ENCODE measurements at places on chromosomes 16 and 17.

GRCh38 chr17:15000661-15001060 lies 264.5 kb downstream of the PMP22 start:
- no peak for DNase-seq

DNA sequence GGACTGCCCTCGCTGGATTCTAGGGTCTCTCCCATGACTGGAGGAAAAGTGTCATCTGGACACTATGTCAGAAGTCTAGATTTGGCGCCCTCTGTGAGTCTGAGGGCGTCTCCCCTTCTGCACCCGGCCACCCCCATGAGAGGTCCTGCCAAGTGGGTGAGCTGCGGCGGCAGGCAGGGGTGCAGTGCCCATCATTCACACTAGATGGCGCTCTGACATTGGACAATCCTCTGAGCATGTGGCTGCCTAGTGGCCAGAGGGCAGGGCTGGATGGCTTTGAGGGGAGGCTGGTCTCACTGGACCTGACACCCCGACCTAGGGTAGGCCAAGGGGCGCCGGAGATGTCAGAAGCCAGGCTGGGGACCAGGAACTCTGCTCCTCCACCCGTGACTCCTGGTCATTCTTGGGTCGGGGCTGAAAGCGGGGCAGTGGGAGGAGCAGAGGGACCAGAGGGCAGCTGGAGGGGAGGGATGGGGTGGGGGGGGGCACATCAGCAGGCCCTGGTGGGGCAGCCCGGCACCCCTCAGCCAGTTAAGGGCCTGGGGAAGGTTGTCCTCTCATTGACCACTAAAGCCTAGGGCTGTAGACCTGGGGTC lies 28.0 kb downstream of the MRM1 start:
- peak; percentile 84 for DNase-seq

DNA sequence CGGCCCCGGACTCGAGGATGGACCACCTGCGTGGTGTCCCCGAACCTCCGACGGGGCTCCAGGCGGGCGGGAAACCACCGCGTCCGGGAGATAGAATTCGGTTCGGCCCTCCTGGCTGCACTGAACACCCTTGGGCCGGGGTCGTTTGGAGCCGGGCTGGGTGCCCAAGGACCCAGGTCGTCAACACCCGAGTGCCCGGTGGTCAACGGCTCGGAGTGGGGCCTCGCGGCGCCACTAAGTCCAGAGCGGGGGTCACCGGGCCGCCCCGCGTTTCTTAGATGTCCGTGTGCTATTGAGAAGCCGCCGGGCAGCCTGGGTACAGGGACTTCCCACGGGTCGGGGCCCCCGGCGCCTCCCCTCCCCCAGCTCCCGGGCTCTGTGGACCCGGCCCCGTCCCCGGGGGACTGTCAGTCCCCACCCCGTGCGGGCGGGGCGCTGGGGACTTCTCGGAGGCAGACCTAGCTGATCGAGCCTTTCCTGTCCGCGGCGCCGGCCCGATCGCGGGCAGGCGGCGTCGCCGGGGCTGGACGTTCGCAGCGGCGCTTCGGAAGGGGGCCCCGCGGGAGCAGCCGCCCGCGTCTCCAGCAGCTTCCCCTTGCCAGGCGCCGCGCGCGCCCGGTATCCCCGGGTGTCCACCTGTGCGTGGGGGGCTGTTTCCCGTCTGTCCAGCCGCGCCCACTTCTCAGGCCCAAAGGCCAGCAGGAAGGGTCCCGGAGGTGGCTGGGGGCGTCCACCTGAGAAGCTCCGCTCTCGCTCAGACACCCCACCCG lies 655 bp upstream of the NPTX1 start:
- DNase-seq: no peak

DNA sequence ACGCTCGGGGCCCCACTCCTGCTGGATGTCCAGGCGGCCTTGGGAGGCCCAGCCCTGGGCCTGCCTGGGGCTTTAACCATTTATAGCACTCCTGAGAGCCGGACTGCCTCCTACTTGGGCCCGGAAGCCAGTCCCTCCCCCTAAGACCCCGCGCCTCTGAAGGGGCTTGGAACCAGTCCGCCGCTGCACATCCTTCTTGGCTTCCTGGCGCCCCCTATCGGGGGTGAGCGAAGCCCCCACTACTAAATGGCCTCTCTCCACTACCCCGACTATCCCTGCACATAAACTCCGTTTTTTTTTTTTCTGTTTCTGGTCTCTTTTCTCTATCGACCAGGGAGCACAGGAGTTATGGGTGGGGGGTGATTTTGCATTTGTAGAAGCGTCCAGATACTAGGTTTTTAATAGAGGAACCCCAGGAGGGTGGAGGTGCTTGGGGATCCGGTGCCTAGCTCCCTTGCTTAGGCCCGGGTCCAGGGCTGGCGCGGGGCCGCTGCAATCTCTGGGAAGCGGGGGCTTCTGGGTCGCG lies 633 bp upstream of the NOL3 start:
- DNase-seq: no peak

GRCh38 chr17:17783825-17784656 lies 52.7 kb downstream of the SREBF1 start:
- DNase-seq: peak; percentile 63

- no peak for DNase-seq
These were observed 79.0 kb downstream of the AMFR start for GRCh38 chr16:56346131-56346890.

GRCh38 chr16:22625967-22626366 lies 115.3 kb downstream of the NPIPB5 start:
- no peak for DNase-seq

DNA sequence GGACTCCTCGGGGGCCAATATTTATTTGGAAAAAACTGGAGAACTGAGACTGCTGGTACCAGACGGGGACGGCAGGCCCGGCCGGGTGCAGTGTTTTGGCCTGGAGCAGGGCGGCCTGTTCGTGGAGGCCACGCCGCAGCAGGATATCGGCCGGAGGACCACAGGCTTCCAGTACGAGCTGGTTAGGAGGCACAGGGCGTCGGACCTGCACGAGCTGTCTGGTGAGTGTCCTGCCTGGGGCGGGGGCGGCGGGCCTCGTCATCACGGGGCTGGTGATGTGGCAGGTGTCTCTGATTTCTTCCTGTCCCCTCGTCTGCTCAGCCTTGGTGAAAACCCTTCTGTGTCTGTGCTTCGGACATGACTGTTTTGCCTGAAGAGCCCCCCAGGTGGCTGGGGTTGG lies 5.7 kb downstream of the METRNL start:
- no peak for DNase-seq

DNA sequence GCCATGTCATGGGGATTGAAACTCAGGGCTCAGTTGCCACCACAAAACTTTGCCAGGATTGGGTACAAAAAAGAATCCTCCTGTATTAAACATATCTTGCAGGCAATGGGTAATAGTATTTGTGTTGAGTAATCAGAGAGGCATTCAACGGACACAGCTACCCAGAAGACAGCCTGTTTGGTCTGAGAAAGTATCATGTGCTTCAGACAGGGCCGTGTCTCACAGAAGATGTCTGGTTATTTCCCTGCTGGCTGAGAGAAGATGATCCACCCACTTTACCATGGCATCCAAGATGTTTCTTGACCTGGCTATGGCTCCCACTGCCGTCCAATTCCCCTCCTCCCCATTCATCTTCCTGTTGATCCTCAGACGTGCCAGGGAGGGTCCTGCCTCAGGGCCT lies 304.3 kb upstream of the XYLT1 start:
- DNase-seq: no peak

DNA sequence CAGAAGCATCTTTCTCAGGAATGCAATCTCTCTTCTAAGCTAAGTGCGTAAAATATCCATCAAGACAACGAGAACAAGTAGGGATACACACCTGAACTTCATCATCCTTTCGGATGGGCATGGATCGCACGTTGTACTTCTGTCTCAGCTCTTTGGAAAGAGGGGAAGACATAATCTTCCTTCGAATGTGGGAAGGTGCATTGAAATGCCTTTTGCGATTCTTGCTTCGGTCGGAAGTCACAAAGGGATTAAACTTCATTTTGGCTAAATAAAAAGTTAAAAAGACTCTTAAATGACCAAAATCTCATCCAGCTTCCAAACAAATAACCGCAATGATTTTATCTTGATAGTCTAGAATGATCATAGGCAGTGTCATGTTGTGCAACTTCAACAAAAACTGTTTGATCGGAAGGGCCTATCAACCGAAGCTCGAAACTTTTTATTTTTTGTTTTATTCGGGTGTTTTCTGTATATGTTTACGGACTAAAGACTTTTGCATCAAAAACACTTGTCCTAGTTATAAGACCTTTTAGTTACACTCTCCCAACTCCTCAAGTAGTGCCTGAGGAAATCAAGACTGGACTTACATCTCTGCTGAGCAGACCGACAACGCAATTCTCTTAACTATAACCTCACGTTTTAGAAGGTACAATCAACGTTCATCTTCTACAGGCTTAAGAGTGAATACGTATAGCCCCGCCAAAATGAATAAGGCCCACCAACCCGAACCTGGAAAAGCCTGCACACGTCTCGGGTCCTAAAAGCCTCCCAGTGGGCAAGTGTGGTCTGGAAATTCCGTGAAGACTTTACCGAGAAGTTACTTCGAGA lies 727 bp downstream of the RPL26 start:
- no peak for DNase-seq

GRCh38 chr16:10088380-10088793 lies 93.8 kb downstream of the GRIN2A start:
- DNase-seq: no peak

DNA sequence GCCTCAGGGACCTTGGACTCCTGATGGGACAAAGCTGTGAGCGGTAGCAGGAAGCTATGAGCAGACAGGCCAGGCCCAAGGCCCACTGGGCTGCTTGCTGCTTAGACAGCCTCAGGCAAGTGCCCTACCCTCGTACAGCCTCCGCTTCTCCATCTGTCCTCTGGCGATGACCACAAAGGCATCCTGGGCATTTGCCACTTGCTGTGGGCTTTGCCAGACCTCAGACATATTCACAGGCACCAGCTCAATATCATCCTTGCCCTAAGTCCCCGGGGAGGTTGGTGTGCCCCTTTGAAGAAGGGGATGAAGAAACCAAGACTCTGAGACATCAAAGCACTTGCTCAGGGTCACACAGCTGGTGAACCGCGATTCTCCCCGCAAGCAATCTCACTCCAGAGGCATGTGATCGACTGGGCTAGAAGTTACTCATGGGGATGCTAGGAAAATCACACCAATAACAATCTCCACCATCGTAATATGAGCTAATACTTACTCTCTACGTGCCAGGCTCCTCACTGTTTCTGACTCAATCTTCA lies 21.7 kb downstream of the PPL start:
- no peak for DNase-seq

- DNase-seq: no peak
These were observed 121.4 kb downstream of the KCNJ2 start for GRCh38 chr17:70290770-70291169.

GRCh38 chr17:55411463-55411855 lies 10.2 kb downstream of the MMD start:
- DNase-seq: no peak

GRCh38 chr16:81967358-81967757 lies 43.9 kb downstream of the SDR42E1 start:
- DNase-seq: peak; percentile 26

- no peak for DNase-seq
These were observed 2.5 kb downstream of the VASN start for GRCh38 chr16:4373909-4374742.

DNA sequence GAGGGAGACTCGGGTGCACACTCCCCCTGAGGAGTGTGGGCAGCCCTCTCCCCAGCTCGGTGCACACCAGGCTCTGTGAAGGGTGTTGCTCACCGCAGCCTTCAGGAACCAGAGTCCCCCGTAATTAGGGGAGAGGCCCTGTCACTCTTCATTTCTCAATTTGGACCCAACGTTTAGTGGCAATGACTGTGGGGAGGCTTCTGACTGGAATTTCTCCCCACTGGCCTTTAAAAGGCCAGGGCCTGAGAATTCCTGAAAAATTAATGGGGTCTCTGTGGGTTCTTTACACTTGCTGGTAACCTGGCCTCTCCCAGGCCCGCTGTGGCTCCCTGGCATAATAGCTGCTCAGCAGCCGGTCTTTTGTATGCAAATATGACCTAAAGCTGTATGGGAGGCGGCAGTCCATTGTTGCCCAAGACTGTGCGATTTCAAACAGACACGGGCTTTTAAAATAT lies 209.7 kb downstream of the MSI2 start:
- DNase-seq: no peak

DNA sequence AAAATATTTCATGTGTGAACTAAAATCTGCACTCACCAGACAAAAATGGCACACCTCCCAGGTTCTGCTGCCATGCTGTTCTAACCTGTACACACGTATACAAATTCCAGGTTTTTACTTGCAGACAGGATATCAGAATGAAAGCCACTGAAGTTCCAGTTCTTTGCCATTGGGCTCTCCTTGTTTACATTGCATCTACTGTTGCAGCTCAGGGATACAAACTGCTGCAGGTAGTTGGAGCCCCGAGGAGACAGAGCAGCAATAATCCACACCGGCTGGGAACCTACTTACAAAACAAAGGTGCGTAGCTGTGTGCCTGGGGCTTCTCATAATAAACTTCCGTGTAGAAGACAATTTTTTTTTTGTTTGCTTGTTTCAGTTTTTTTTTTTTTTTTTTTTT lies 59.6 kb downstream of the HAPSTR1 start:
- no peak for DNase-seq

- no peak for DNase-seq
These were observed 2.6 kb upstream of the OMG start for GRCh38 chr17:31299624-31300023.

DNA sequence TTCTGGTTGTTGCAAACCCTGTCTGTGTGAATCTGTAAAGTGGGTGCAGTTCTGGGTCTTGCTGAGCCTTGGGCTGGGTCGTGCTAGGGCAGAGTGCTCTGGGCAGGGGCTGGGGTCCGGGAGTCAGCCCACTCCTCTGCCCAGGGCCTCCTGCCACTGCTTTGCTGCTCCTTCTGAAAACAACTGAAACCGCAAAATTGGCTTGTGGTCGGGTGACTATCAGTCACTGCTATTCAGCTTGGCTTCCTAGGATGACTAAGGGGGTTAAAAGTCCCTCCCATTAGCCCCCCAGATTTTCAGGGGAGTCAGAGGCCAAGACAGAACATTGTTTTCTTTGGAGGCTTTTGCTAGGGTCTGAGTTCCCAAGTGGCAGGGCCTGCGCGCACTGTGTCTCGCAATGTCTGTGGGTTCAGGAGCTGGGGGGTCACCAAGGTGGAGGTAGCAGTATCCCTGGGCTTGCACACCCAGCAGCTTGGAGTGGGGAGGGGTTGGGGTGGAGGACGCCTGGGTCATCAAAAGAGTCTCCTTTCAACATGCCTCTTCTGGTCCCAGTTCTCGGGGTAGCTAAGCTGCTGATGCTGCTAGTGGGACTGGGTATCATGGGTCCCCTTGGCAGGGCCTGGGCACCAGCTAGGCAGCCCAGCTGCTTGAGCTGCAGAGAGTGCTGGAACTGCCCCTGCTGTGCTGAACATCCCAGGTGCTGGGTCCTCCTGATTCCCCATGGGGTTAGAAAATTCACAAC lies 13.5 kb upstream of the TBX21 start:
- DNase-seq: no peak

DNA sequence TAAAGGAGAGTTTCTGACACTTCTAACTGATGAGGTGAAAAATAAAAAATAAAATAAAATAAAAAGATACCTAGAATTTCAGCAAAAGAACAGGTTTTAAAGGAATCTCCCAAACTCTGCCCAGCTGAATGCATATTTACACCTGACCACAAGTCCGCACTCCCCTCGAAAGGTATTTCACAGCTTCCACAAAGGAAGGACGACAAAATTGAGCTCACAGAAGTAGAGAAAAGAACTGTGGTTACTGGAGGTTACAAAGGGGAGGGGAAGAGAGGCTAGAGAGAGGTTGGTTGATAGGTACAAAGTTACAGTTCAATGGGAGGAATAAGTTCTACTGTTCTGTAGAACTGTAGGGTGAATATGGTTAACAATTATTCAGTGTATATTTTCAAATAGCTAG lies 5.0 kb downstream of the LITAF start:
- no peak for DNase-seq

All from memory B cell (primary cell).